ENCODE measurements at places on chromosomes 4 and X. TPM values are rescaled to one million over a fixed set of nuclear protein-coding genes. Genes with fewer than 3 reads are reported as not detected.

- no peak for DNase-seq
Observed at GRCh38 chr4:145679991-145680455, at the start of gene C4orf51. C4orf51 (plus strand) TSS chr4:145680146; CDS start chr4:145680204, 58 bp downstream.

DNA sequence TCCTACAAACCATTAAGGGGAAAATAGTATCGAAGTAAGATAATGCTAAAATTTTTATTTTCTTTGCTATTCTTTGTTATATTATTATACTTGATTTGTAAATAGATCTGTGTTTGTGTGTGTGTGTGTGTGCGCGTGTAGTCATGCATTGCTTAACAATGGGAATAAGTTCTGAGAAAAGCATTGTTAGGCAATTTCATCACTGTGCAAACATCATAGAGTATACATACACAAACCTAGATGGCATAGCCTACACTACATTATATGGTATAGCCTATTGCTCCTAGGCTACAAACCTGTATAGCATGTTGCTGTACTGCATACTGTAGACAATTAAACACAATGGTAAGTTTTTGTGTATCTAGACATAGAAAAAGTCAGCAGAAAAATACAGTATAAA, 17.1 kb downstream of the MTTP start:
- no peak for DNase-seq

DNA sequence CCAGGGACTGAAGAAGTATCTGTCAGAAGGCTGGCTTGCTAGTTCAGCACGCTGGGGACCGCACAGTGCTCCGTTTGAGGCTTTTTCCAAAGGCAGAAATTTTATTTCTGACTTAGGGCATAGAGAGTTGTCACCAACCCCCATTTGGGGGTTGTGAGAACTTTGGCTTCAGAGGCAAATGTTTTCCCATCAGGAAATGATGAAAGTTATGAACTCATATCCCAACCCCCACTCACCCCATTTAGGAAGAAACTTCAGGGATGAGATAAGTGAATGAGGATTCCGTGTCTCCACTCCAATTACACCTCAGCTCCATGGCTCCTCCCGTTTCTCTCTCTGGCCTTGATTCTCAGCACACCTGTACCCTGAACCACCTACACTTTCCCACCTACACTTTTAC, 4.3 kb upstream of the WDR13 start:
- no peak for DNase-seq

DNA sequence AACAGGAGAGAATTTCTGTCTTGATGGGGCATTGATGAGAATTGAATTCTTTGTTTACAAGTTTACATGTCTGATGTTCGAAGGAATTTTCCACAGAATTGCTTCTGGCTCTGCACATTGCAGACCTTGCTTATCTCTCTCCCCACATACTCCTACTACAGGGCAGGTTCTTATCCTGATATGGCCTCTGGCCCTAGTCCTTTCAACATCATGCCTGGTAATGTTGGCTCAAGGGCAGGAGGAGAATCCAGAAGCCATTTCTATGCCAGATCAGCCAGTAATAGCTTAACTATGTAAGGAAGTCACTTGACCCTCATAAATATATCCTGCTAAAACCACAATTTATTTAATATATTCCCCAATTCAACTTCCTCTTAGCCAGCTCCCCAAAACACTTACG, 24.3 kb upstream of the TSPAN5 start:
- DNase-seq, result no peak

GRCh38 chr4:16224264-16225166, 1.8 kb downstream of the TAPT1 start:
- no peak for DNase-seq

- DNase-seq, result no peak
Observed at GRCh38 chrX:96436105-96436504, 248.5 kb upstream of the DIAPH2 start.

GRCh38 chr4:125091-125771, 930 bp downstream of the ZNF718 start:
- DNase-seq, result no peak

DNA sequence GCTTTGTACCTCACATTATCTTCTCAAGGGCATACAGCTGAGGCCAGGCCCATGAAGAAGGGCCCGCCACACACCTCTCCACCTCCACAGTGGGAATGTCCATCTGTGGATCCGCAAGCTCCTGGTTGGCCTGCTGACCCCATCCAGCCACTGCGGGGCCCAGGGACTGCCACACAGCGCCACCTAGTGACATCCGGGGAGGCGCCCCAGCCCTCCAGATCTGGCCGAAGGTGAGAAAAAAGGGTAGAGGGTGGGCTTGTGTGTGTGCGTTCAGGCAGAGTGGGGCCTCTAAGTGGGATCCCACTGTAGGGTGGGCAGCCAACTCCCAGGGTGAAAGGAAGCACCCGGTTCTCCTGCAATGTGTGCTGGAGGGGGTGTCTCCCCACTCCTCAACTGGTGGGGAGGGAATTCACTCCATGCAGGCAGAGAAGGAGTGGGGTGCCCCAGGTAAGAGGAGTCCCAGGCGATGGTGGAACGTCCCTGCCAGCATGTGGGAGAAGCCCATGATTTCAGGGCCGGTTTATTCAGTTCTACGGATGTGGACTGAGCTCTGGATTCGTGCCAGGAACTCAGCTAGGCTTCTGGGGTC, 117.3 kb downstream of the ENPP6 start:
- no peak for DNase-seq

- no peak for DNase-seq
Observed at GRCh38 chrX:71056867-71057266, 11.3 kb downstream of the SNX12 start.

GRCh38 chr4:25246680-25247611, 13.1 kb downstream of the PI4K2B start:
- DNase-seq, result no peak

GLRA3 gene
- total RNA-seq, result not detected

DNA sequence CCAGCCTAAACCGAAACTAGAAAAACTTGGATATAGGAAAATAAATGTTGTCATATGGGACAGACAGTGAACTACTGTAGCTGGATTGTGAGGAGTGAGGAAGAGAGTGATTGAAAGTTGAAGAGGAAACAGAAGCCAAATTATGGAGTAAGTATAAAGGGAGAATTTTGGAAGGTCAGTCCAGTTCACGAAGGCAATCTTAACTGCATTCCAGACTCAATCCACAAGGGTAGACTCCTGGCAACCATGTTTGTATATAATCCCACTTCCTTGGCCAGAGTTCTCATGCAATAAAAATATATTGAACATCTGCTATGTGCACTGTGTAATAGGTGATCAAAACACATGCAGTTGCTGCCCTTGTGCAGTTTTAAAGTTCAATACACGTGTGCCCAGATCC, 58.6 kb upstream of the CAMK2D start:
- no peak for DNase-seq

AP1S2 gene
- 33.8 TPM for total RNA-seq

- DNase-seq, result no peak
Observed at GRCh38 chr4:96073461-96073860, 233.6 kb downstream of the PDHA2 start.

GRCh38 chrX:38750551-38750950, 50.7 kb upstream of the MID1IP1 start:
- no peak for DNase-seq

IBSP gene
- total RNA-seq, result not detected

H2BW2 gene
- total RNA-seq, result not detected

LDOC1 gene
- total RNA-seq, result 1.4 TPM

DNA sequence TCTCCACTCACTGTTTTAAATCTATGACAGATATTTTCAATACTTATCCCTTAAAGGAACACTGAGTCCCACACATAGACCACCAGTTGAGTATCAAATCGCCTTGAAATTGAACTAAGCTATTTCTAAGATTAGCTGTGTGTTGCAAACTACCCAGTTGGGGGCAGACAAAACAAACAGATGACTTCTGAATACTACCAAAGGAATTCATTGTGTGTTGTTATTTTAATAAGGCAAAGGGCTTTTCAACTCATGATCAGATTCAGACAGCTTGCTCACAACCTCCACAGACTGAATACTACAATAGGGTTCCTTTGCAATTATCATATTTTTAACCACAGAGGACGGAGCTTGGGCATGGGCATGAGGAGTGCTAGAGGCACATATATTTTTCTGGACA, 283.0 kb upstream of the GPC4 start:
- DNase-seq, result no peak

FOXP3 gene
- 11.2 TPM for total RNA-seq

DNA sequence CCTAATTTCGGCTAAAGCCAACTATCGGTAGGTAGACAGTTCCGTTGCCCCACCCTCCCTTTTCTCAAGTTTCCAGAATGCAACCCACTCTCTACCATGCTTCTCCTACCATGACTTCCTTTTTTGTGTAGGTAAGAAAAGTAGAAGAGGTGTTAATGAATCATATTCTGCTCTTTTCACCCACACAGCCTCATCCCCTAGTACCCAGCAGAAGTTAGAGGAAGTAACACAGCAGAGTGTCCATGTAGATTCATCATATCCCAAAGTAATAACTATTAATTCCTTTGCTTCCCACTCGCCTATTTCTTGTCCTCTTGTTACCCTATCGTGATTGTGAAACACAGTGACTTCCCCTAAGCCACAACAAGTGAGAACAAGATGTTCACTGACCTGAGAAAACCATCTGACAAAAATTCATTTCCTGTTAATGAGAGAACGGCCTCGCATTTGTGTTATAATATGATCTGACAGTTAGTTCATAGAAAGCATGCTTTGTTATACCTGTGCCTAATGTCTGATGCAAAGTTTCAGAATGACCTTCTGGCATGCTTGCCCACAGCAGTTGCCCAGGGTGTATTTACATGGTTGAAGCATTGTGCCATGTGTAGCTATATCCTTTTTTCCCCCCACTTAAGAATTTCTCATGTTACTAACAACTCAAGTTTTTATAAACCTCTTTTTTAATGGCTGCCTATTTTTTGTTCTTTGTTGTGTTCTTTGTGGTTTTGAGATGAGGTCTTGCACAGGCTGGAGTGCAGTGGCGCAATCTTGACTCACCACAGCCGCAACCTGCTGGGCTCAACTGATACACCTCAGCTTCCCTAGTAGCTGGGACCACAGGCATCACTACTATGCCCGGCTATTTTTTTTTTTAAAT, 185.6 kb downstream of the RAP1GDS1 start:
- peak; percentile 61 for DNase-seq

DNA sequence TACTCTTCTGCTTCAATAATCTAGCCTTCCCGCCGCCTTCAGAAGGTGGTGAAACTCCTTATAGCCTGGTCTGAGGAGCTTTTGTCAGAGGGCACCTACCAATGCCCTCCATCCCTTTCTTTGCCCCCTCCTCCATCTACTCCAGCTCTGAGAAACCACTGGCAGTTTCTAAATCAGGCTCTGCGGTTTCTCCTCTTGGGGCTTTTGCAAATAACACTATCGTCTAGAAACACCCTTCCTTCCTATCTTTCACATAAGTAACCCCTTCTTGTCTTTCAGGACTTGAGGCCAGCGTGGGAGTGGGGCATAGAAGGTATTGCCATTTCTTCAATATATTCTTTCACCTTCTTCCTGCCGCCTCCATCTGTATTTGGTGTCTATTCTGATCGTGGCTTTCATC, 1.2 kb upstream of the EFHC2 start:
- DNase-seq, result no peak

DNA sequence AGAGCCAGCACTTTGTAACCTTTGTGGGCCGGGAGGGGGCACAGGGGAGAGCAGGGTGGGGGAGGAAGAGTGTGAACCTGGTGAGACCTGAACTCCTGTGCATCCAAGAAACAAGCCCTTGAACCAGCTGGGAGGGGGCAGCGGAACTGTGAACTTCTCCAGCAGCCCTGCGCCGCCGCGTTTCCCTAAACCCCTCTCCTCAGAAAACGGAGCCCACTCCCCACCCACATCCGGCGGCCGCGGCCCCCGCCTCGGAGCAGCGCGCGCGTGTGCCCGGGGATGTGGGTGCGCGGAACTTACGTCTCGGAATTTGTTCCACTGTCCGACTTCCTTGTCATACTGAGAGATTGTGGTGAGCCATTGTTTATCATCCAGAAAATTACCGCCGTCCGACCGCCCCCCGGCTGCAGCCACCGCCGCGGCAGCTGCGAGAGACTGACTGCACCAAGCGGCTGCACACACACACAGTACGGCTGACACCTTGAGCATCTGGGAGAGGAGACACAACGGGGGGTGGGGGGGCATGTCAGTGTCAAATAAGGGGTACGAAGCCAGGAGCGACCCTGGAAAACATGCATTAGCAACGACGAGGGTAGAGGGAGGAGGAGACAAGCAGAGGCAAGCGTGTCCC, 494 bp downstream of the SPOCK3 start:
- no peak for DNase-seq

MAGEB3 gene
- not detected for total RNA-seq

- no peak for DNase-seq
Observed at GRCh38 chr4:78922207-78922606, 17.0 kb downstream of the PAQR3 start.

DNA sequence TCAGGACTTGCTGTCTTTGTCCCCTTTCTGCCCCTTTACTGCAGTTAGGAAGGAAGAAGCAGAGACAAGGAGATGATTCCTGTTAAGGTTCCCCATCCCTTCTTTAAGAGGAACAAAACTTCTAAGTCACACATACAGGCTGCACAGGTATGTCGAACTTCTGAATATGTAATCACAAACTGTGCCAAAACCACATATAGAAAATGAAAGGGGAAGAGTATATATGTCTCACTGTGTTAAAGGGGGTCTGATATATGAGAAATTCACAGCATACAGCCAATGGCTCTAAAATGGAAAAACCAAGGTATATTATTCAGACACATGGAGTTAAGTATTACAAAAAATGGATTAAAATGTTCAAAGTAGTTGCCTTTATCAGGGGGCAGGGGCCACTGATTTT, 11.7 kb downstream of the CFAP97 start:
- no peak for DNase-seq

DNA sequence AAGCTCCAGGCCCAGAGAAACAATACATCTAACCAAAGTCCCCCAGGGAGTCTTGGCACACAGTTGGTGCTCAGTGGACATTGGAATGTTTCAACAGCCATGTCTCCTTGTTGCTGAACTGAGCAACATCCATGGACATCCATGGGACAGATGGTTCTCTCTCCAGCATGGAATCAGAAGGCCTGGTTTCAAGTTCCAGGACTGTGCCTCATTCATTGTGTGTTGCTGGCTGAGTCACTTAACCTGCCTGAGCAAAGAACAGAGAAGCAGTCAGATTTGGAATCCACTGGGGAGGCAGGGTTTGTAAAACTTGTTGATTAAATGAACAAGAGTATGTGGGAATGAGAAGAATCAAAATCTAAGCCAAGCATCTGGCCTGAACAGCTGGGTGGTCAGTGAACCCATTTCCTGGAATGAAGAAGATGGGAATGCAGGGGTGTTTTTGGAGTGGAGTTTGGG, 147.9 kb downstream of the CHIC2 start:
- no peak for DNase-seq

All from CD8-positive, alpha-beta memory T cell (primary cell).